Thymus (tissue), 14 donors: ENCODE measurements at places on chromosomes 11 and 22. TPM values are rescaled to one million over a fixed set of nuclear protein-coding genes. Genes with fewer than 3 reads are reported as not detected.

UQCC3 gene
- total RNA-seq = 11.8 TPM

HTR3A gene
- total RNA-seq = 0.52 TPM

CASP1 gene
- total RNA-seq = 30.9 TPM

RAB36 gene
- 0.42 TPM for total RNA-seq

OR51B4 gene
- not detected for total RNA-seq

SYT7 gene
- total RNA-seq = 0.14 TPM

GAB4 gene
- under 0.01 TPM for total RNA-seq

GPR83 gene
- total RNA-seq = 0.14 TPM

SMCO4 gene
- total RNA-seq = 32.2 TPM

MUC5AC gene
- 0.05 TPM for total RNA-seq

DNA sequence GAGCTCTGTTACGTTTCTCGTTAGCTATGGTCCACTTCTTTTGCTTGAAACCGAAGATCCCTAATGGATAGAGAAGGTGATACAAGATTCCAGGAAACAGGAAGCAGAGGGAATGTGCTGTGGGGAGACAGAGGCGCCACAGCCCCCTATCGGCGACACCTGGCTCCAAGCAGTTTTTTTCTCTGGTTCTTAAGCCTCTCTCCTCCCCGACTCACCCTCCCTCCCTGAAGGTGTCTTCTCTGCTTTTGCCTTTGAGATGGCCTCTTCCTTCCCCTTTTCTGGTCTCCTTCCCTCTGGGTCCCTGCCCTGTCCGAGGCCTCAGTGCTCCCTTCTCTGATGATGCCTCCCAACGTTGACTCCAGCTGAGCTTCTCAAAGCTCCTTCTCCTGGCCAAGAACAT lies 14.2 kb upstream of the APOBEC3A start:
- H3K27ac ChIP-seq = no peak overlapping the region
- H3K27me3 ChIP-seq = peaks cover 48% of the 10 kb centered on the region
- DNase-seq = no peak
- H3K4me1 ChIP-seq = peaks cover 4% of the 10 kb centered on the region

DNA sequence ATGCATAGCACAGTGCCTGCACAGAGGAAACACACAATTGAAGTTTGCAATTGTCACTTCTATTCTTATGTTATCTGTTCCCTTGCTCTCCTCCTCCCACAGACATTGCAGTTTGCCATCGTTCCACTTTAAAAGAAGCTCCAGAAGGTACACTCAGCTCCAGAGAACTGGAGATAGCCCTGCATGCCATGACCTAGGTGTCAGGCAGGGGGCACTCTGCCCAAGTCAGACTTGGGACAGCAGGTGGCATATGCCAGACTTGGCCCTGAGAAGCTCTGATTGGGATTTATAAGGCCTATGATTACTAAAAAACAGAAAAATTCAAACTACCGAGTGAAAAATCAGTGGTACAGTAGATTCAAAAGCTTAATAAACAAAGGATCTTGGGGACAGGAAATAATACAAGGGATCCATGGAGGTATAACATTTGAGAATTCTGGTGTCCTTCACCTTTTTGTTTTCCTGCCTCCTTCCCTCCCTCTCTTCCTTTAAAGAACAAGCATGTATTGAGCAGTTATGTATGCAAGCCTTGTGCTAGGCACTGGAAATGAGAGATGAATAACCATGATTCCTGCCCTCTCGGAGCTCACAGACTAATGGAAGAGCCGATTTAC lies 40.0 kb downstream of the TENM4 start:
- no peaks in the 10 kb centered on the region for H3K36me3 ChIP-seq
- no peak for DNase-seq
- H3K27ac ChIP-seq = no peak overlapping the region

GRCh38 chr22:37320726-37321677 lies 38.7 kb downstream of the CYTH4 start:
- H3K4me1 ChIP-seq = peaks cover 20% of the 10 kb centered on the region
- H3K27me3 ChIP-seq = peaks cover 21% of the 10 kb centered on the region
- H3K4me3 ChIP-seq = no peak overlapping the region
- no peak for DNase-seq

DNA sequence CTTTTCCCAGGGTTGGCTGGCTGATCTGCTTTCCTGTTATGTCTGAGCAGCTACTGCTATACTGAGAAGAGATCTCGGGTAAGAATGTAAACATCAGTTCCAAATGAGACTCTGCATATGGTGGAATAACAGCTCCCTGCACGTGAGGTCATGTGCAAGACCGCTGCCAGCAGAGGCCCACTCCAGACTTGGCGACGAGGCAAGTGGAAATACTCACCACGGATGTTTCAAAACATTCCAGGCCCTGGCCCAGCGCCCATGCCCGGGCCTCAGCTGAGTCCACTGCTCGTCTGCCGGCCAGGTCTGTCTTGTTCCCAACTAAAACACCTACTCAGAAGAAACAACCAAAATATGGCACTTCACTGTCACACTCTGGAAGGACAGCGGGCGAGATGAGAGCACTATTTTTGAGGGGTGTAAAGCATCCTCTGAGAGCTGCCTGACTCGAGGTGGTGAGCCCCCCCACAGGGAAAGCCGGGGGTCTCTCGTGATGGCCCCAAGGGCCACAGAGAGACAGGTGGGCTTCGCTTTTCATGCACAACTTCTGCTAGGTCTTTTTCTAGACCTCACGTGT lies 13.1 kb downstream of the IFT27 start:
- no peak overlapping the region for H3K4me3 ChIP-seq
- no peaks in the 10 kb centered on the region for H3K27me3 ChIP-seq
- peaks cover 14% of the 10 kb centered on the region for H3K36me3 ChIP-seq
- no peak for DNase-seq
- H3K27ac ChIP-seq = no peak overlapping the region

- no peak overlapping the region for H3K4me3 ChIP-seq
- no peaks in the 10 kb centered on the region for H3K36me3 ChIP-seq
- H3K4me1 ChIP-seq = no peaks in the 10 kb centered on the region
- H3K27me3 ChIP-seq = no peaks in the 10 kb centered on the region
- no peak overlapping the region for H3K27ac ChIP-seq
- DNase-seq = no peak
Observed at GRCh38 chr11:33269822-33270221, 12.6 kb downstream of the HIPK3 start.

GRCh38 chr11:26649884-26650283 lies 72.0 kb downstream of the SLC5A12 start:
- H3K4me3 ChIP-seq = no peak overlapping the region
- no peaks in the 10 kb centered on the region for H3K36me3 ChIP-seq
- no peaks in the 10 kb centered on the region for H3K27me3 ChIP-seq
- H3K27ac ChIP-seq = no peak overlapping the region
- H3K4me1 ChIP-seq = no peaks in the 10 kb centered on the region

DNA sequence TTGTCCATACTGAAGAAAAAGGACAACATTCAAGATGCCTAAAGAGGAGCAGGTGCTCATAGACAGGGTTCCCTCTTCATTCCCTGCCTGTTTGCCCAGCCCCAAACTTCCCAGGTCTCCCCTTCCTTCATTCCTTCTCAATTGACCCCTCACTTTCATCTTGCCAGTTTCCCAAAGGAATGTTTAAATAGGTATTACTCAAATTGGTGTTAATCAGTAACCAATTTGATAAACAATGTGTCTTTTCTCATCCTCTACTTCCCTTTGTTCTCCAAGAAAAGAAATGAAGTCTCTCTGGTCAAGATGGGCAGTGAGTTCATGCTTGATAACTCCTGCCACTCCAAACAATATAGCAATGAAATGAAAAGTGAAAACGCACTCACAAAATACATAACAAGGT lies 101.9 kb downstream of the TMPRSS5 start:
- no peak overlapping the region for H3K27ac ChIP-seq
- H3K27me3 ChIP-seq = no peaks in the 10 kb centered on the region
- no peaks in the 10 kb centered on the region for H3K36me3 ChIP-seq
- DNase-seq = no peak
- H3K4me1 ChIP-seq = no peaks in the 10 kb centered on the region

GRCh38 chr11:58923300-58923788 lies 15.9 kb upstream of the GLYATL1 start:
- peaks cover 18% of the 10 kb centered on the region for H3K4me1 ChIP-seq
- no peak overlapping the region for H3K27ac ChIP-seq
- no peak overlapping the region for H3K4me3 ChIP-seq
- H3K27me3 ChIP-seq = no peaks in the 10 kb centered on the region
- H3K36me3 ChIP-seq = no peaks in the 10 kb centered on the region

- peaks cover 16% of the 10 kb centered on the region for H3K36me3 ChIP-seq
- DNase-seq = no peak
- no peaks in the 10 kb centered on the region for H3K27me3 ChIP-seq
Observed at GRCh38 chr11:134267461-134267860, 8.7 kb upstream of the GLB1L3 start.

- no peak overlapping the region for H3K27ac ChIP-seq
- no peaks in the 10 kb centered on the region for H3K4me1 ChIP-seq
- peaks cover 5% of the 10 kb centered on the region for H3K36me3 ChIP-seq
- DNase-seq = no peak
Observed at GRCh38 chr11:77361184-77361583, 59.7 kb upstream of the GDPD4 start.

GRCh38 chr11:17153757-17154156 lies 54.0 kb downstream of the PIK3C2A start:
- H3K4me3 ChIP-seq = no peak overlapping the region
- DNase-seq = no peak
- H3K27ac ChIP-seq = no peak overlapping the region
- no peaks in the 10 kb centered on the region for H3K27me3 ChIP-seq
- no peaks in the 10 kb centered on the region for H3K36me3 ChIP-seq

GRCh38 chr22:23245045-23245798 lies 64.9 kb downstream of the BCR start:
- no peaks in the 10 kb centered on the region for H3K36me3 ChIP-seq
- H3K27me3 ChIP-seq = no peaks in the 10 kb centered on the region

DNA sequence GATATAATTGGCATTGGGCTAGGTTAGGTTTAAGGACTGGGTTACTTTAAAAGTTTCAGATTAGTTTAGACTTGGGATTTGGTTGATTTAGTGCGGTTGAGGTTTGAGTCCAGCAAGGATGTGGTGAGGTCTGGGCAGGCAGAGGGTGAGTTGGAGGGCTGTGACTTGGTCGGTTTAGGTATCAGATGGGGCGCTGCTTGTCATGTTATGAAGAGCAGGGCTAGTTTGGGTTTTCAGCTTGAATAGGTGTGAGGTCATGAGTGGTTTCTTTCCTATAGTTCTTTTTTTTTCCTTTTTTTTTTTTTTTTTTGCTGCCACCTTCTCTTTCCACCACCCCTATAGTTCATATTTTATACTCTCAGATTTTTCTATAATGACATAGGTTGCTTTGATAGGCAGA lies 4.8 kb downstream of the CLCF1 start:
- H3K27ac ChIP-seq = no peak overlapping the region
- no peaks in the 10 kb centered on the region for H3K36me3 ChIP-seq
- H3K4me3 ChIP-seq = no peak overlapping the region
- peaks cover 55% of the 10 kb centered on the region for H3K4me1 ChIP-seq
- no peak for DNase-seq
- peaks cover 72% of the 10 kb centered on the region for H3K27me3 ChIP-seq

DNA sequence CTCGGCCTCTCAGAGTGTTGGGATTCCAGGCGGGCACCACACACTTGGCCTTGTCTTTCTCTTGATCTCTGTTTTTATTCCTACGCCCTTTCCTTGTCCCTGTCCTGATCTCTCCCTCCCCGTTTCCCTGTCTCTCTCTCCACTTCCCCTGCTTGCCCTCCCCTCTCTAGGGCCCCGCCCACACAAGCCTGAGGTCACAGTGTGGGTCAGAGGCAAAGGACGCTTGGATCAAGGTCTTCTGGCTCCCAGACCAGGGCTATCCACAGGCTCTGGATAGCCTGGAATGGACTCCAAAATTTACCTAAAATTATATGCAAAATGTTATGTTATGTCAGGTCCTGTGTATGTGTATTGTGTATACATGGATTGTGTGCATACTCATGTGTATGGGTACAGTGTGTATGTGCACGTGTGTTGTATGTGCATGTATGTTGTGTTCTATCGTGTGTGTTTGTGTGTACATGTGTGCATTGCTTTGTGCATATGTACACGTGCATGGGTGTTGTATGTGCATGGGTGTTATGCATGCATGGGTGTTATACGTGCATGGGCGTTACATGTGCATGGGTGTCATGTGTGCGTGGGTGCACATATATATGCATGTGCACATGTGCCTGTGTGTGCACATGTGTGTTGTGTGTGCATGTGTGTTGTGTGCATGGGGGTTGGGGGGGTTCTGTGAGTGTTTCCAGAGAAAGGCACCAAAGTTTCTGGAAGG lies 38.3 kb downstream of the TP53I11 start:
- DNase-seq = no peak
- H3K4me1 ChIP-seq = peaks cover 20% of the 10 kb centered on the region
- H3K4me3 ChIP-seq = no peak overlapping the region
- no peak overlapping the region for H3K27ac ChIP-seq
- H3K27me3 ChIP-seq = no peaks in the 10 kb centered on the region
